ENCODE measurements at places on chromosomes 12 and 14.

DNA sequence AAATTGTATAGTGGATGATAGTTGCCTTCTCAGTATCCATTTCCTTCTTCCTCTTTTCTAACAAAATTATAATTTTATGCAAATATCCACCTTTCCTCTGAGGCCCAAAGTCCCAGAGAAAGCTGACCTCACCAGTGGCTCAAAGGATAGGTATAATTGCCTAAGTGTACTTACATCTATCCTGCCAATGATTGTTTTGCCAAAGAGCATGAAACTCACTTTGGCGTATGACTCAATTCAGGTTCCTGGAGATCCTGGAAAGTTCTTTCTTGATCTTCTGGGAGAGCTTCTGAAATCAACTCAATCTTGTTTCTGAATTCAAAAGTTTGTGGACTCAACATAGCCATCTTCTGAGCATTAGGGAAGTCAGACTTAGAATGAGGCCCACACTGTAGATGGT, 10.5 kb upstream of the RBM25 start:
- no peak for DNase-seq

DNA sequence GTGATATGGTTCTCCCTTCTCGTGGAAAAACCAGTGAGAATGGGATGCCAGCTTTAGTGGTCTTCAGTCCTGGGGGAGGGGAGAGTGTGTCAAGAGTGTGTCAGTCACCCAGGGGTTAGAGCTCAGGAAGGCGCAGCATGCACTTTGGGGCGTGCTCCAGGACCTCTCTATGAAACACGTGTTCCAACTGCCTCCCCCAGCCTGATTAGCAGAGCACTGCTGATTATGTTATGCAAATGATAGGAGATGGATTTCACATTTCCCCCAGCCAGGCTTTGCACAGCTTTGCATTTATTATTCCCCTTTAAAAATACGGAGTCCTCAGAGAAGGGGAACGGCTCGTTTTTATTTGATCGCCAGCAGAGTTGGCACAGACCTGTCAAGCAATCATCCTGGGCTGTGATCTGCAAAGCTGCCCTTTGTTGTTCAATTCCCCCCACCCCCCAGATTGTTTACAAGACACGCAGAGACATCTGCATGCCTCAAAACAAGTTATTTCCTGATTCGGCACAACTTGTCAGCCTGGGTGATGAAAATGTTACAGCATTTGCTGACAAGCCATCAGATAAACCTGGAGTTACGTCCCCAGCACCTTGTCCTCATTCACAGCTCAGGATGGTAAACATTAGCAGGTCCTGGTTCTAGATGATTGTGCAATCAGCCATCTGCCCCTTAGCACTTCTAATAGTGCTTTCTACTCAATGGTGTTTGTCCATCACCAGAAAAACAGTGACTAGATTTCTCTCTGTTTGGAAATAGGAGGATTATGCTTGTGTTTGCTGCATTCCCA, 196.5 kb downstream of the NOVA1 start:
- DNase-seq = peak; percentile 73

DNA sequence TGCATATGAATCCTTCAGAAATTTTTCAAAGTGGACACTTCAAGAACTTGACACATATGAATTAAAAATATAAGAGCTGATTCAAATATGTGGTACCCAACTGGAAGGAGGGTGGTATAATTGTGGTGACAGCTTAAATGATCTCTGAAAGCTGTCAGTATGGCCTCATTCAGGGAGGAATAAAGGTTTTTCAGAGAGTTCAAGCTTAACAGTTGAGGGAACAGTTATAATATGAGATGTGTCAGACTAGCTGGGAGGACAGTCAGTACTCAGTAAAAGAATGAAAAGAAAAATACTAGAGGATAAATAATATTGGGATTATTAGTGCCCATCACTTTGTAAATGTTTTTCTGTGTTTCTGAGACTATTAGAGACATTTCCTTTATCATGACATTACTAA, 277.5 kb downstream of the RASSF9 start:
- DNase-seq = no peak

DNA sequence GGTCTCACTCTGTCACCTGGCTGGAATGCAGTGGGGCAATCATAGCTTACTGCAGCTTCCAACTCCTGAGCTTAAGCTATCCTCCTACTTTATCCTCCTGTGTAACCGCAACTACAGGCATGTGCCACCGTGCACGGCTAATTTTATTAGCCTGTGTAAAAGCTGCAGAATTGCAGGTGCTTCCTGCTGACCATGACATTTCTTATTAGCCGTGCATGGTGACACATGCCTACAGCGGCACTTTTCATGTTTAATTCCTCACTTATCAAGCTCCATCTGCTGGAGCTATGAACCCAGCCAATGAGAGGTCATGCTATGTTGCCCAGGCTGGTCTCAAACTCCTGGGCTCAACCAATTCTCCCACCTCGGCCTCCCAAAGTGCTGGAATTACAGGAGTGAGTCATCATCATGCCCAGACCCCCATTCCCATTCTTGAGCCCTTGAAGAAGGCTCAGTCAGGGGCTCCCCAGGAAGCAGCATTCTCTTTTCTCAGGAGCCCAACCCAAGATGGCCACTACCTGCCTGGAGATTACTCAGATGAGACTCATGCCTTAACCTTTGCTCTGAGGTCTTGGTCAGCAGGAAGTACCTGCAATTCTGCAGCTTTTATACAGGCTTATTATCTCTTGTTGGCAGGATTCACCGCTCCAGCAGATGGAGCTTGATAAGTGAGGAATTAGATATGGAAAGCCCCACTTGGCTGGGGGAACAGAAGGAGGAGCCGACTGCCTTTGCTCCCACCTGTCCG, 503.2 kb downstream of the MED13L start:
- DNase-seq = peak; percentile 21

Measured in G401 (cell line).